Breast epithelium (tissue), 4 donors: ENCODE measurements at places on chromosomes 13 and 19. TPM values are rescaled to one million over a fixed set of nuclear protein-coding genes. Genes with fewer than 3 reads are reported as not detected.

ZNF844 gene
- total RNA-seq: 8.8 TPM

DNA sequence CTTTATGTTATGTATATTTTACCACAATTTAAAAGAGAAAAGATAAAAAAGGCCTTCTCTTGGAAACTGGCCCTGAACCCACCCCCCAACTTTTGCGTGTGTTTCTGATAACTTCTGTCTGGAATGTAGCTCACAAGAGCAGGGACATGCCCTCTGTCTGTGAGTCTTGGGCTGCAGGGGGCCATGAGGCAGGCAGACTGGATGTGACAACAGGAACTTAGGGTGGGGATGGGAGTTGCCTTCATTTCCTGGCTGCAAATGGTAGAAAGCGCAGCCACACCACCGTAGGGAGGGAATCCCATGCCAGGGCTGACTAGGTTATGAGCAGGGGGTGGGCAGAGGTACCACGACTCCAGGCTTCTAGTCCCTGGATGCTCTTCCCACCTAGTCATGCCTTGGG is 21.9 kb downstream of the CILP2 start:
- DNase-seq: no peak

DNA sequence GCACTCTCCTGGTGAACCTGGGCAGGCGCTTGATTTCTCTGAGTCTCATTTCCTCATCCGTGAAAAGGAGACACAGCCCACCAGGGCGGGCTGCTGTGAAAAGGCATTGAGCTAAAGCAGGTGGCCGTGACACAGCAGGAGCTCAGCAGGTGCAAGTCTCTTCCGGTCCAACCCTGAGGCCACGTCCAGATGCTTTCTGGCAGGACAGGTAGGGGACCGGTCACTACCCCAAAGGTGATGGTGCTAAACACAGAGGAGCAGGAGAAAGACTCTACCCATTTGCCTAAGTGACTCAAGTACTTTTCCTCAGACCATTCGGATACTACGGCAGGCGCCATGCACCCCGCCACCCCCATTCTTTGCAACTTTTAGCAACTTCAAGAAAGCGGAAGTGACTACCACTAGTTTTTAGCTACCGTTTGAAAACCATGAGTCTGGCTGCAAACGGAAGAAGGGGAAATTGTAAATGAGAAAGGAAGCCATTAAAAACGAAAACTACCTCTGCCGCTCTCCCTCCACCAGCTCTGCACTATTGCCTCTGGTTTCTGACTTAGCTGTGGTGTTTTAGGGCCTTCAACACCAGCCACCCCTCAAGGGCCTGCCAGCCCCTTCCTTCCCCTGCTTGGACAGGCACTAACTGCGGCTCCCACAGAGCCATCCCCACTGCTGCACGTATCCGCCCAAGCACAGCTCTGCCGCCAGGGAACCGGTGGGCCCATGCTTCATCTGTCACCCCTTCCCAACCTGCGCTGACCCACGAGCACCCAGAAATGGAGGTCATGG is 4.8 kb downstream of the PPP6R1 start:
- no peak for DNase-seq

LRRC8E gene
- total RNA-seq: 6.6 TPM

GRCh38 chr13:64540468-64540867 is 2689.7 kb downstream of the PCDH9 start:
- DNase-seq: no peak

DNA sequence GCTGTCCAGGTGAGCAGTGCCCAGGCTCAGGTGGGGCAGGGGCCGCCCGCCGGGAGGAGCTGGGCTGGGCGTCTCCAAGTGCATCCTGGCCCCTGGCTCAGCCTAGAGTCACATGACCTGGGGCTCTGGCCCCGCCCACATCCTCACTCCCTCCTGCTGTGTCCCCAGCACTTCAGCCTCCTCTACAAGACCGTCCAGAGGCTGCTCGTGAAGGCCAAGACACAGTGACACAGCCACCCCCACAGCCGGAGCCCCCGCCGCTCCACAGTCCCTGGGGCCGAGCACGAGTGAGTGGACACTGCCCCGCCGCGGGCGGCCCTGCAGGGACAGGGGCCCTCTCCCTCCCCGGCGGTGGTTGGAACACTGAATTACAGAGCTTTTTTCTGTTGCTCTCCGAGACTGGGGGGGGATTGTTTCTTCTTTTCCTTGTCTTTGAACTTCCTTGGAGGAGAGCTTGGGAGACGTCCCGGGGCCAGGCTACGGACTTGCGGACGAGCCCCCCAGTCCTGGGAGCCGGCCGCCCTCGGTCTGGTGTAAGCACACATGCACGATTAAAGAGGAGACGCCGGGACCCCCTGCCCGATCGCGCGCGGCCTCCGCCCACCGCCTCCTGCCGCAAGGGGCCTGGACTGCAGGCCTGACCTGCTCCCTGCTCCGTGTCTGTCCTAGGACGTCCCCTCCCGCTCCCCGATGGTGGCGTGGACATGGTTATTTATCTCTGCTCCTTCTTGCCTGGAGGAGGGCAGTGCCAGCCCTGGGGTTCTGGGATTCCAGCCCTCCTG is 16.8 kb upstream of the CELF5 start:
- DNase-seq: no peak

GRCh38 chr19:3075605-3076431 is 13.5 kb upstream of the TLE5 start:
- peak; percentile 68 for DNase-seq

- DNase-seq: no peak
Observed at GRCh38 chr13:112669881-112670499, 19.8 kb upstream of the ATP11A start.

DNA sequence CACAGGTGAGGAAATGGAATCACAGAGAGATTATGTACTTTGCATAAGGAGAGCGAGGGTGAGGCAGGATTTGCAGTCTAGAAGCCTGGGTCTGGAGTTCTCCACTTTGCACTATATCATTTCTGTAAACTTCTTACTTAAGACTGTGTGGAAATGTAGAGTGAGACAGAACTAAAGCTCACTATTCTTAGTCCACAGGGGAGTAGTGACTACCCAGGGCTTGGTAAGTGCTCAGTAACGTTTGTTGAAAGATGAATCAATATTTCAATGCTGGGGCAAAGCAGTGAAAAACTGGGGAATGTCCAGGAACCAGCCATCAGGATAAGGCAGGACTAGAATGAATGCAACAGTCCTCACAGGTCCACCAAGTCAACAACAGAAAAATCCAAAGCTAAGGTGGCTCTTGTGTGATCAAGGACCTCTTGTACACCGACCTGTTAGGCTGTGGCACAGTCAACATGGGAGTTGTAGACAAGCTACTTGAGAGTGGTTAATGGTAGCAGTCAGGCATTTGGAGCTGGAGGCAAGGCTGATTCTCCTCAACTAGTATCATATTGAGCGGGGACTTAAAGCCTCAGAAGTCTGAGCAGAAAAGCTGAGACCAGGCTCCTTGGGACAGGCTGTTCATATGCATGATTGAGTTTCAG is 929 bp upstream of the TNFSF13B start:
- DNase-seq: no peak

F2RL3 gene
- 4.2 TPM for total RNA-seq

- DNase-seq: no peak
Observed at GRCh38 chr13:59111751-59112171, 1052.0 kb downstream of the DIAPH3 start.

CRTC1 gene
- total RNA-seq: 6.1 TPM

DNA sequence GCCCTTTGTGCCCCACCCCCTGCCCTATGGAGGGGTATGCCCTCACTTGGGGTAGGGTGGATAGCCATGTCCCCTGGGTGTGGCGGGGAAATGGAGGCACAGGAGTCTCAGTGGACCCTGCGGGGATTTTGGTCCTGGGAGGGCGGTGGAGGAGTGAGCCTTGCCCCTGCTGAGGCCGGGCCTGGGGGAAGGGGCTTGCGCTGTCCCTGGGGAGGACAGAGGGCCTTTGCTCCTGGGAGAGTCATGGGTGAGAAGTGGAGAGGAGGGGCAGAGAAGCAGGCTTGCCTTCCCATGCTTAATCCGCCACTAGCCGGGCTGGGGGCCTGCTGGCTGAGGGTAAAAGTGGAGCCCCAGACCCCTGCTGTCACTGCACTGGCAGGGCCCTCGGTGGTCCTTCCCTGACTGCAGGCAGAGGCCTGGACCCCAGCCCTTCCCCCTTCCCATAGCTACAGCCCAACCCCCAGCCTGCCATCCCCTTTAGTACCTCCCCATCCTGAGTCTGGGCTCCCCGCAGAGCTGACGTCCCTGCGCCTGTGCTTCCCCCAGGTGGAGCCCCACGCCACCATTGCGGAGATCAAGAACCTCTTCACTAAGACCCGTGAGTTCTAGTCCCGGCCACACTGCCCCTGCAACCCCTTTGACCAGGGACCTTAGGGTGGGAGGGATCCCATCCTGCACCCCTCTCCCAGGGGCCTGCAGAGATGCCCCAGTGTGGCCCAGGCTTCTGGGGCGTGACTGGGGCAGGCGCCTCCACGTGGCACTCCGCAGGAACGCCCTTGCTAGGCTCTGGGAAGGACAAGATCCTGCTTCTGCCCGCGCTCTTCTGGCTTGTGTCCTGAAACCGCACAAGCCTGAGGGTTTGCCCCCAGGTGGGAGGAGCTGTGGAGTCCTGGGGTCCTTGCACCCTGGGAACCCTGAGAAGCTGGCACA is 8.9 kb downstream of the NDUFB7 start:
- DNase-seq: no peak

GRCh38 chr19:47049307-47049700 is 880 bp upstream of the TMEM160 start:
- DNase-seq: no peak

DNA sequence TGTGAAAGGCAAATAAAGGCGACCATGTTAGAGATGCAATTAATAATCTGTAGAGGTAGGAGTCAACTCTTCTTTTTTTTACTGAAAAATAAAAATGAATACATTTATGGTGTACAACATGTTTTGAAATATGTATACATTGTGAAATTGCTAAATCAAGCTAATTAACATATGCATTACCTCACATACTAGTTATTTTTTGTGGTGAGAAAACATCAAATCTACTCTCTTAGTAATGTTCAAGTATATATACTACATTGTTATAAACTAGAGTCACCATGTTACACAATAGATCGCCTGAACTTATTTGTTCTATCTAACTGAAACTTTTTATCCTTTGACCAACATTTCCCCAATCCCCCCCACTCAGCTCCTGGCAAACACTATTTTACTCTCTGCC is 143.2 kb downstream of the POU4F1 start:
- no peak for DNase-seq

GRCh38 chr13:36666477-36667229 is 7.2 kb upstream of the SERTM1 start:
- no peak for DNase-seq

DNA sequence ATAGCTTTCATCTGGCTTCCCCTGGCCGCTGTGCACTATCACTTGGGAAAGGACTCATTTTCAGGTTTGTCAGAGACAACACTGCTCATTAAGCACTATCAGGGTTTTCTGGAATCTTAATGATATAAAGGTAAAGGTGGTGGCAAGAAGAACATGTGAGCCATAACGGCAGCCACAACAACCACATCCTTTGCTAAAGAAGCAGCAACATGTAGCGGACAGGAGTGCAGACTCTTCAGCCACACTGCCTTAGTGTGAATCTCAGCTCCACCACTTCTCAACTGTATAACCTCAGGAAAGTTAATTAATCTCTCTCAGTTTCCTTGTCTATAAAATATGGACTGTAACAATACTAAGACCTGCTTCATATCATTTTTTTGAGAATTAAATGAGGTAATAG is 24.1 kb upstream of the MIR17HG start:
- DNase-seq: no peak

SIAH3 gene
- total RNA-seq: under 0.01 TPM

DNA sequence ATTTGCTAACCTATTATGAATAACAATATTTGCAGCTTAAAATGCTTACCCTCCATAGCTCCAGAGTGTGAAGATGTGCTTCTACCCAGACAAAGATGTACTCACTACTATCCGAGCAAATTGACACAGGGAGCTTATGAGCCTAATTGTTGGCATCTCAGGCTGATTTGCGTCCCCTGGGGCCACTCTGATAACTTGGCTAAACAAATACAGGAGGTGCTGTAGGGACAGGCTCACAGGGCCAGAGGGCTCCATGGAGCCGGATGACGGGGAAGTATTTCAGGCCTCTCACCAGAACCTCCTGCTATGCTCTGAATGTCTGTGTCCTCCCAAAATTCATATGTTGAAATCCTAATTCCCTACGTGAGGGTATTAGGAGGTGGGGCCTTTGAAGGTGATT is 26.7 kb upstream of the C19orf12 start:
- DNase-seq: no peak

WDR88 gene
- total RNA-seq: not detected

DNA sequence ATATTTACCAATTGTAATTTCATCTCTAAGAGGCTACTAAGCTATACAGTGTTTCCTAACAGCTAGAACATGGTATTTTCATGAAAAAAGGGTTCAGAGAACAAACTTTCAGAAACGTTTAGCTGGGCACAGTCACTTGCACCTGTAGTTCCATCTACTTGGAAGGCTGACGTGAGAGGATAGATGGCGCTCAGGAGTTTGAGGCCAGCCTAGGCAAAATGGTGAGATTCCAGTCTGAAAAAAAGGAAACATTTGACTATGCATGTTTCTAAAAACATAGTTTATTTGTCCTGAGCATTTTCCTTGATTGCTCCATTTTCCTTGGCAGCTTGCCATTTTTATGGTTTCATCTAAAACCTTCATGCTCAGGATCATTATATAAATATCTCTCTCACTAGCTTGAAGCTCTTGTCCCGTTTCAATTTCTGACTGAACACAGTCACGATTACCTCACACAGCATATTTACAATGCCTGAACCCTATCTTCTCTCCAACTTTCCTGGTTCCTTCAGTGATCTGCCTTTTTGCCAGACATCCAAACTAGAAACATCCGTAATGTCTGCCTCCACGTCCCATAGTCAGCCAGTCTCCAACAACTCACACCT is 200.8 kb downstream of the RGCC start:
- DNase-seq: no peak

LRFN3 gene
- total RNA-seq: 5.4 TPM

PNMA8B gene
- total RNA-seq: 1.6 TPM

DNA sequence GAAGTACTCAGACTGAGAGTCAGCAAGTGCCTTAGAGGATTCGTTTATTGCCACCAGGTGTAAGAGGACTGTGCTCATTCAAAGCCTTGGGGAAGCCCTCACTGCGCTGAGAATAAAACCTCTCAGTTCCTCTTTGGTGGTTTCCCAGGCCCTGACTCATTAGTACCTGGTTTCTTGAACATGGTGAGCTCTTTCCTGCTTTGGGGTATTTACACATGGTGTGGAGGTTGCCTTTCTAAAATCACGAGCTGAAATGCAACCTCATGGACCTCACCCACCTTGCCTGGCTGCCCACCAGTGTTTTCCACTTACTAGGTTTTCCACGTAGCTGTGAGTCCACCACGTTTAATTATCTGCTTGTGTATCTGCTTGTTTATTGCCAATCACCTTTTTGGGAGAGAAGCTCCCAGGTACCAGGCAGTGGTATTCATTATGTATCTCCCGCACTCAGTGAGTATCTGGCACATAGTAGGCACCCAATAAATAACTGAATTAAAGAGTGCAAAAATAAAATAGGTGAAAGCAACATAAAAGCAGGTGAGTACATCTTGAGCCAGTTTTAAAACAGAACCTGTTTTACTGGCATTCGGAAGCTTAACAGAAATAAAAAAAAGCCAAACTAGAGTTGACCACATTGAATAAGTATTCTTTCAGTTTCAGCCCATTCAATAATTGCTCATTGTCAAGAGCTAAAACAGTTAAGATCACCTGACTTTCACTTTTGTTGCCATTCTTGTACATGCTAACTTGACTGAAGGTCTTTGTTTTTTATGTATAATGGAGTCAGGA is 533.0 kb downstream of the MYO16 start:
- no peak for DNase-seq

FARP1 gene
- 29.8 TPM for total RNA-seq

GPR12 gene
- 0.32 TPM for total RNA-seq
